Activated T-cell treated with anti-CD3 and anti-CD28 coated beads for 48 hours (primary cell): ENCODE measurements at places on chromosomes 3 and 15.

DNA sequence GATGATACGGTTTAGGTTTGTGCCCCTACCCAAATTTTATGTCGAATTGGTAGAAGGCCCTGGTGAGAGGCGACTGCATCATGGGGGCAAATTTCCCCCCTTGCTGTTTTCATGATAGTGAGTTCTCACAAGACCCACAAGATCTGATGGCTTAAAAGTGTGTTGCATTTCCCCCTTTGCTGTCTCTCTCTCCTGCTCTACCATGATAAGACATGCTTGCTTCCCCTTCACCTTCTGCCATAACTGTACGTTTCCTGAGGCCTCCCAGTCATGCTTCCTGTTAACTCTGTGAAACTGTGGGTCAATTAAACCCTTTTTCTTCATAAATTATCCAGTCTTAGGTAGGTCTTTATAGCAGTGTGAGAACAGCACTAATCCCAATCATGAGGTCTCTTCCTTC is 381.2 kb downstream of the RSL24D1 start:
- no peak for DNase-seq

DNA sequence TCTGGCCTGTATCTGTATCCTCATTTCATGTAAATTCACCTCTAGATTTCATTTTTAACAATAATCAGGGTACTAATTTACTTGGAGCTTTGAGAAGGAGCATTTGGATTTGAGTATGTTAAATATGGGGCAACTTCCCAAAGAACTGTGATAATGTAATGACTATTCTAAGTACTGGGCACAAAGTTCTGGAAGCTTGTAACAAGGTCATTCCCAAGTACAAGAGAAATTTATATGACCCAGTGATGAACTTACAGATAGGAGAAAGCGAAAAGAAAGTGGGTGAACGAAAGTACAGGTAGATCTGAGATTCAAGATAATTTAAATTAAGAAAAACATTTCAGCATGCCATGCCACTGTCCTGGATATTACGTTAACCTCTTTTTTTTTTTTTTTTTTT is 93.8 kb downstream of the MYO5A start:
- no peak for DNase-seq

DNA sequence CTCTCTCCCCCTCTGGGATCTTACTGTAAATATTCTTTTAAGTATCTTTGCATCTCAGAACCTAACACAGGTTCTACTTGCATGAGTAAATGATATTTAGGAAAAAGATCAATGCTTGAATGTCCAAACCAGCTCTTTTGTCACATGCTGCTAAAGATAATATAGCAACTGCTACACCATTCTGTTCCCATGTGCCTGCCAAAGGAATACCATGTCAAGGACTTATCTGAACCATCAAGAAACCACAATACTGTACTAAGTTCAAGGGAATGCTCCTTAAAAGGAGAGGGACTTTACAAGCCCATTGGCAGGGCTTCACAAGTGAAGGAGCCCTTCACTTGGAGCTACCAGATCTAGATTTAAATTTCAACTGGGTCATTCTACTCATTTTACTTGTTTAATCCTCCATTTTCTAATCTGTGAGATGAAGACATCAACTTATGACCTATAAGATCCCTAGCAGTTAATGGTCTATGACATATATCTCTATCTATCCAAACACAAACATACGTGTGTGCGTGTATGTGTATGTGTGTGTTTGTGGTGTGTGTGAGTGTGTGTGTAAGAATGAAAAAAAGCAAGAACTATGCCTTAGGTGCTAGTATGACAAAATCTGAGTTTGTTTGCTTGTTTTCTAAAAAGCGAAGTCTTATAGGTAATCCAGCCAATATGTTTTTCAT is 13.0 kb upstream of the SEC62 start:
- no peak for DNase-seq

DNA sequence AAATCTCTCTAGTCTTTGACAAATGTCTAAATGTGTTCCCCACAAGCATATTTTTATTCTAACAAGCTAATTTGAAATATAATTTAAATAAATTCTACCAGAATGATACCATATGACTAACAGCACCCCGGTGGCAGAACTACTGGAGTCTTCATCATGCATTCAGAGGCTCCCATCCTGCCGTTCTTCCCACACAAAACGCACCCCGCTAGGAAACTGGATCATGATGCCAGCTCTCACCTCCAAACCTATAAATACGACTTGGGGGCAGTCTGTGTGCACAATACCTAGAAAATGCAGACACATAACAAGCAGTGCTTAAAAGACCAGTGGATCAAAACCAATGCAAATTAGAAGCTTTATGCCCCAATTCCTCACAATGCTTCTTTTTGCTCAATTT is 8.5 kb downstream of the HOMER2 start:
- DNase-seq, result no peak

DNA sequence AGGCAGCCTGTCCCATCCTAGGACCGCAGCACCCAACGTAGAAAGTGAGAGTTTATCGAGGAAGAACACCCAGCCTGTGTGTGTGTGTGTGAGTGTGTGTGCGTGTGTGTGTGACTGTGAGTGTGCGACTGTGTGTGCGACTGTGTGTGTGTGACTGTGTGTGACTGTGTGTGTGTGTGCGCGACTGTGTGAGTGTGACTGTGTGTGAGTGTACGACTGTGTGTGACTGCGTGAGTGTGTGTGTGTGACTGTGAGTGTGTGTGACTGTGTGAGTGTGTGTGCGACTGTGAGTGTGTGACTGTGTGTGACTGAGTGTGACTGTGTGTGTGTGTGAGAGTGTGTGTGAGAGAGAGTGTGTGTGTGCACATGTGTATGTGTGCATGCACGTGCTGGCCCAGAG is 15.1 kb upstream of the DLL4 start:
- DNase-seq, result no peak

- no peak for DNase-seq
Observed at GRCh38 chr3:27630885-27631284, 91.2 kb downstream of the EOMES start.

DNA sequence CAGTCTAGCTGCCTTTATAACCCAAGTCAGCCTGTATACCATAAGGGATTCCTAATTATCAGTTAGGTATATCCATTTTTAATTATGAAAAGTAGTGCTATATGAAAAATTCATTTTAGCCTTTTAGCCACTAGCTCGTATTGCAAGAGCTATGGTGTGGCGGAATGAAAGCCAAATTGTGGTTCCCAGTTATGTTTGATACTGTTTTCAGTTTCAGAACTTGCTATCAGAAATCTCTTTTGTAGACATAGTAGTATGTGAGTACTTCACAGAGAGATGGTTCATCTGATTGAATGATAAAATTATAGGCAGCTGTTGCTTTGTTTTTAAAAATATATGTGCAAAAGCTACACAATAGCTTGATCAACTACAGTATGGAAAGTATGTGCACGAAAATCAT is 134.6 kb downstream of the SLC25A26 start:
- DNase-seq, result no peak

GRCh38 chr3:88117683-88118082 is 32.1 kb upstream of the C3orf38 start:
- DNase-seq, result no peak

DNA sequence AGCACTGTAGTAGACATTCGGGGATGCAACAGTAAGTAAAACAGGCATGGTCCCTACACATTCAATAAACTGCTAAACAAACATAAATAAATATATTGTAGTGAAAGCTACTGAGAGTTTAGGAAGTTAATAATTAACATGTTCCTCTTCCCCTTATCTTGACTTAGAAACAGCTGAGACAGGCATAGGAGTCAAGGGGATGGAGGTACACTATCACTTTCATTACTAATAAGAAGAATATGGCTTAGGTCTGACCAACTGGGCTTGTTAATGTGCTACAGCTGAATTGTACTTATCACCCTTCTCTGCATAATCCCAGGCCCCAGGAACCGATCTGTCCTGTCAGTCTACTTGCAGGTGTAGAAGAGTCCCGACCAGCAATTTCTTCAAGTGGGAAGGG is 116.3 kb upstream of the DAZL start:
- DNase-seq, result no peak

DNA sequence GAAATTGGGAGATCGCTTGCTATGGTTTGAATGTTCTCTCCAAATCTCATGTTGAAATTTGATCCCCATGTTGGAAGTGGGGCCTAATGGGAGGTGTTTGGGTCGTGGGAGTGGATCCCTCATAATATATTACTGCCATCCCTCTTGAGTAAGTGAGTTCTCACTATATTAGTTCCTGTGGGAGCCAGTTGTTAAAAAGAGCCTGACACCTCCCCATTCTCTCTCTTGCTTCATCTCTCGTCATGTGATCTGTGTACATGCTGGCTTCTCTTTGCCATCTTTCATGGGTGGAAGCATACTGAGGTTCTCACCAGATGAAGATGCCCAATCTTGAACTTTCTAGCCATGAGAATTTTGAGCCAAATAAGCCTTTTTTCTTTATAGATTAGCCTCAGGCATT is 43.0 kb upstream of the IL20RB start:
- no peak for DNase-seq

- DNase-seq, result no peak
Observed at GRCh38 chr3:116067326-116067725, 378.0 kb downstream of the LSAMP start.

DNA sequence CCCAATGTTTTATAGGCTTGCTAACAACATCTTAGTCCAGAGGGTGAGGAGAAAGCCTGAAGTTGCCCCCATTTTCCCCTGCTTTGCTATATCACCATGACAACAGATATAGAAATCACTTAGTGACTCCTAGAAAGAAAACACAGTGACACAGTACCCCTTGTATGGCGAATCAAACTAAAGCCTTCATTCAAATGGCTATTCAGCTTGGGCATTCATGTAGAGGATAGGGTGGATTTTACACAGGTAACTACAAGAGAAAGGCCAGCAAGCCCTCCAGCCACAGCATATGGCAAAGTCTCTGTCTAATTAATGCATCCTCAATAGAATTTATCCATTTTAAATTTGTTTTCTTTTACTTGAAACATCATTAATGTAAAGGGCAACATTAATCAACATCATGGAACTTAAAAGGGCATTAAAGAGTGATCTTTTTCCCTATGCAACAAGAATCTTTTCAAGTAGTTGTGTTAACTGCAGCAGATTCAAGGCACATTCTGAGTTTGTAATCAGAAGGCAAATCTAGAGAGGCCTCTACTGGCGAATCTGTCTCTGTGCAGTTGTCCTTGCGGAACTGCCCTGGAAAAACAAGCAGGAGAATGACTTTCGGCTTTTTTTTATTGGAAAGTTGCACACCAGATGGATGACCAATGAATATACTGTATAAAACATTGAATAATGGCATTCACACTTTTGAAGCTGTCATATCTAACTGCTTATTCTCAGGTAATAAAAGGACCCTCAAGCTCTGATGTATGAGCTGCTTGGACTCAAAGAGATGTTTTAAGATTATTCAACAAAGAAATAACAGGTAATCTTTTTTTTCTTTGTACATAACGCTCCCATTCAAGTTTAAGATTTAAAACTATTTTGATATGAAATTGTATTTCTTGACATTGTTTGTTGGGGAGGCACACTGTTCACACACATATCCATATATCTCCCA is 621.7 kb upstream of the AGTR1 start:
- DNase-seq, result no peak

DNA sequence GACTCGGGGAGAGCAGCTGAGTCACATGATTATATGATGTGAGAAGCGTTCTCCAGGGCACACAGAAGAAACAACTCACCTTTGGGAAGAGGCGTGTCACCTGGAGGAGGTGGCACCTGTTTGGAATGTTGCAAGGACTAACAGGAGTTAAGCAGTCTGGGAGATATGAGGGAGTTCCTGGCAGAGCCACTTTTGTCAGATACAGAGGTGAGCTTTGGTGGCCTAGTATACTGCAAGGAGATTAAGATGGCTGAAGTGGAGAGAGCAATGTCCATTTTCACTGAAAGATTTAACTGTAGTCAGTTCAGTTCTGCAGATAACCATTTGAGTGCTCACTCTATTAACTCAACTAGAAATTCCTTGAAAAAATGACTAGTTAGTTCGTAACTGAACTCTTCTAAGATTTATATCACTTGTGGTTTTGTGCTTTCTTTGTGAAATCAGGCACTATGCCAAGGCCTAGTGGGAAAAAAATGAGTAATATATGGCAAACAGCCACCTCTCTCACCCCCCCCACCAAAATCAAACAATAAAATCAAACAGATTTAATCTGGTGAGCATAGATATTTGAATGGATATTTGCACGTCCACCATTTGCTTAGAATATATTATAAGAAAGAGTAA is 61.3 kb downstream of the CRYBG3 start:
- no peak for DNase-seq

GRCh38 chr3:61691466-61691865 is 130.1 kb downstream of the PTPRG start:
- no peak for DNase-seq

- DNase-seq, result no peak
Observed at GRCh38 chr15:95018888-95019545, 787.7 kb downstream of the MCTP2 start.

- no peak for DNase-seq
Observed at GRCh38 chr3:80238606-80239005, 470.8 kb upstream of the ROBO1 start.

GRCh38 chr15:50247819-50248655 is 17.5 kb downstream of the HDC start:
- peak; percentile 25 for DNase-seq

DNA sequence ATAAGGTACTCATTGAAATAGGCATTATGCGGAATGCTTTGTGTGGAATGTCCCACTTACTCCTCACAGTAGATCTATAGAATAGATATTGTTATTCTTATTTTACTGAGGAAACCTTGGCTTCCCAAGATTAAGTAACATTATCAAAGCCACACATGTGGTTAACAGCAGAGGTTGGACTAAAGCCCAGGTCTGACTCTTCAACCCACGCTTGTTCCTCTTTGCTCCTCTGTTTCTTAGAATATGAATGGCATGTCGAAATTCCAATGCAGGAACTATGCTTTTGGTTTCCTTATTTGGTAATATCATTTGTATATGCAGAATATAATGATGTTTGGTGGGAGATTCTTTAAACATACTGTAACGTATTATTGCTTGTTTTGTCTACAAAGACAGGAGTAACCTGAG is 818.8 kb upstream of the LMCD1 start:
- no peak for DNase-seq

GRCh38 chr3:16150285-16150684 is 24.2 kb upstream of the GALNT15 start:
- DNase-seq, result no peak

GRCh38 chr3:16447135-16447534 is 66.4 kb downstream of the RFTN1 start:
- no peak for DNase-seq

DNA sequence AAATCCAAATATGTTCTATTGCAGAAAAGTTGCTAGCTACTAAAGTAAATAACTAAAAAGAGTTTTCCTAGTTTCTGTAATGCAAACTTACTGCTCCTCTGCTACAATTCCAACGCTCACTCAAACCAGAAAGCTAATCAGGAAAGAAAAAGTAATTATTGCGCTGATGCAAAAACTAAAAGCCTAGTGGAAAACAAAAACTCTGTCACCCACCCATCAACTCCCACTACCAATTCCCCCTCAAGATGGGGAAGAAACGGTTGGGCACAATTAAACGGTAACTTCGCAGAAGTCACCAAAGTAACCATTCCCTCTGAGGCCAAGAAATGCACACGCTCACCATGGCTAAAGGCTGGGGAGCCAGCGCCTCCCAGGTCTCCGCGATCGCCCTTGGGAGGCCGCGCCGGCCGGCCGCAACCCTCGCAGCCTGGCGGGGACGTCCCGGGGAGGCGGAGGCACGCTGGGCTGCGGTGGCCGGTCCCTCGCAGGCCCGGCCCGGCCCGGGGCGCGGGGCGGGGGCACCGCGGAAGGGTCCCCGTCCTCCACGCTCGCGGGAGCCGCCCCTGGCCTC is 684 bp downstream of the SLTM start:
- no peak for DNase-seq
